Activated T-helper 1 cell treated with anti-CD3 and anti-CD28 coated beads, Interleukin-2, amount 50 U/mL, for 16 hours (primary cell): ENCODE measurements at places on chromosomes 1 and 21.

GRCh38 chr1:94926126-94926914 lies 590 bp downstream of the CNN3 start:
- DNase-seq = no peak

DNA sequence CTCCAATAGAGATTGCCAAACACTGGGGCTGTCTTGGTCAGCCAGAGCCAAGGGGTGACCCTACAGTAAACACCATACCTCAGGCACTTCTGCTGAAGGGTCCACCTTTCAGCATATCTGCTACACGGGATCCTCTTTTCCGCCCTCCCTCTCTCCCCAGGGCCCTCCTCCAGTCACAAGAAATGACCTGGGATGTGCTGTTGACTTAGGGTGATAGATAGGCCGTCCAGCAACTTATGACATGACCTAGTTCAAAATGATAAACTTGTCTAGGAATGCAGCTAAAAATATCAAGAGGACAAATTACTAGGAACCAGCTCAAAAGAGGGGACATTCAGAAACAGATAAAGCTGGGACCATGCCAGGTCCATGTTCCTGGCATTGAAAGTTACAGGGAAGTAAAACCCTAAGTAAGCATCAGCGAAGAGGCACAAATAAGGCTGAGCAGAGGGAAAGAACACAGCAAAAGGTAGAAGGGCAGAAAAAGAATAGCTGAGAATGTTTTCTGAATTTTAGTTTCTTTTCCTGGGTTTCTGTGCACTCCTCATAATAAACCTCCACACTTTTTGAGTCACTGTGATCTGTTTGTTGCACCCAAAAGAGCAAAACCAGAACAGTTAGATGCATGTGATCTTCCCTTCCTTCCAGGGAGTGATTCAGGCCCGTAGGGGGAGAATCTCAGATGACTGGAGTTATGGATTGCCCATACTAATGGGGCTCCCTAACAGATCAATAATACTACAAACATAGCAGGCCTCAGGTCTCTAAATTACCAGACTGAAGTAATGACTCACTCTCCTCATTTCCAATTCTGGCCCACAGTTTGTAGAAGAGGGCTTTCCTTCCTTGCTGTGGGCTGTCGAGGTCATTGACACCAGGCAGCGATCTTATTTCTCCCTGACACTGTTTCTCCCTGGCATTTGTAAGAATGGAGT lies 48.9 kb upstream of the F3 start:
- no peak for DNase-seq

DNA sequence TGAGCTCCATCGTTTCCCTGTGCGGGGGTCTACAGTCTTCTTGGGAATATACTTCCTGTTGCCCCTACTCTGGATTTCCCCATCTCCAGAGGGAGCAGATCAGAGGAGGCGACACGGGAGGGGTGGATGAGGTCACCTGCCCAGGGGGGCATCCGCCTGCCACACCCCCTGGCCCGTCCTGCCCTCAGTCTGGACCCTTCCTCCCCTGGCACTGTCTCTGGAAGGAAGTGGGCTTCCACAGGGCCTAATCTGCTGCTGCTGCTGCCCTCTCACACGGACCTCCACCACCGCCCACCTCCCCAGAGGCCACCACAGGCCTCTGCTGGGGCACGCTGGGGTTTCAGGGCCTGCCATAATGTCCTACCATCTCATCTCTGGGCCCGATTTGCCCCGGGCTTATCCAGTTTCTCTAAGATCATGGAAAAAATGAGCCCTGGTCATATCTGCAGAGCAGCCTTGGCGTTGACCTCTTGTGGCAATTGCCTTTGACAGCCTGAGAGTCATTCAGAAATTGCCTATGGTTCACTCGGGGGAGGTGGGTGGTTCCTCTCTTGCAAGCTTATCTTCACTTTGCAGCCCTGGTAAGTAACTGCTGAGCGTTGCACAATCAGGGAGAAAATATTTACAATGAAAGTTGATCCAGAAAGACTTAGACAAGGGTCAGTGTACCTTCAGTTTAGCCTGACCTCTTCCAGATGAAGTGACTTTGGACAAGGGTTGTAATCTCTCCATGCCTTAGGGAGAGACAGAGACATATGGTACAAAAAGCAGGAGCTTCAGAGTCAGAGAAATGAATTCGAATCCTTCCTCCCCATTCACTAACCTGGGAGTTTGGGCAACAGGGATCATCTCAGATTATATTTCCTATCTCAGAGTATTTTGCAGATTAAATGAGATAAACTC lies 252.4 kb downstream of the TOMM20 start:
- DNase-seq = no peak

GRCh38 chr1:36400825-36401601 lies 3.3 kb upstream of the LSM10 start:
- DNase-seq = no peak

DNA sequence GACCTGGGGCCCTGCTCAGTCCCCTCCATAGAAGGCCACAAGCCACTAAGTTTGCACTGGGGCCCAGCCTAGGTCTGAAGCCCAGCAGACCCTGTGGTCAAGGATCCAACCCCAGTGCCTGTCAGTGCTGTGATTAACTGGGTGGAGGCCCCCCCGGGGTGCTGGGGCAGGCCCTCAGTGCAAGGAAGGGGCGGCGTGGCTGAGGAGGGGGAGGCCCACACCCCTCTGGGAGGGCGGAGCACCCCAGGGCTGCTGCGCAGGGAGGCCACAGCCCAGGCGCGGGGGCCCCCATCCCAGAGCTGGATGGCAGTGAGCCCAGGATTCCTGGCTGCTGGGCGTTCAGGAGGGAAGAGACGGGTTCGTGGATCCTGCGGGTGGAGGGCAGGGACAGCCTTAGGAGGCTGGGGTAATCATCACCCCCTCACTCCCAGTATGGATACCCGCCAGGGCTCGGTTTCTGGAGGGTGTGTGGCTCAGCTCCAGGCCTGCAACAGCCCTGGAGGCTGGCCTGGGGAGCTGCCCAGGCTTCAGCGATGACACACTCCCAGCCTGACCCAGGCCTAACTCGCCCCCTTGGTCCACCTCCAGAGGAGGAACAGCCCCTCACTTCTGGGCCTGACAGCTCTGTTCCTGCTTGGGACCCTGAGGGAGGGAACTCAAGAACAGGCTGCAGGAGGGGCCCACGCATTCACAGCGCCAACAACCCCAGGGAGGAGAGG lies 890 bp downstream of the GJC2 start:
- DNase-seq = no peak

DNA sequence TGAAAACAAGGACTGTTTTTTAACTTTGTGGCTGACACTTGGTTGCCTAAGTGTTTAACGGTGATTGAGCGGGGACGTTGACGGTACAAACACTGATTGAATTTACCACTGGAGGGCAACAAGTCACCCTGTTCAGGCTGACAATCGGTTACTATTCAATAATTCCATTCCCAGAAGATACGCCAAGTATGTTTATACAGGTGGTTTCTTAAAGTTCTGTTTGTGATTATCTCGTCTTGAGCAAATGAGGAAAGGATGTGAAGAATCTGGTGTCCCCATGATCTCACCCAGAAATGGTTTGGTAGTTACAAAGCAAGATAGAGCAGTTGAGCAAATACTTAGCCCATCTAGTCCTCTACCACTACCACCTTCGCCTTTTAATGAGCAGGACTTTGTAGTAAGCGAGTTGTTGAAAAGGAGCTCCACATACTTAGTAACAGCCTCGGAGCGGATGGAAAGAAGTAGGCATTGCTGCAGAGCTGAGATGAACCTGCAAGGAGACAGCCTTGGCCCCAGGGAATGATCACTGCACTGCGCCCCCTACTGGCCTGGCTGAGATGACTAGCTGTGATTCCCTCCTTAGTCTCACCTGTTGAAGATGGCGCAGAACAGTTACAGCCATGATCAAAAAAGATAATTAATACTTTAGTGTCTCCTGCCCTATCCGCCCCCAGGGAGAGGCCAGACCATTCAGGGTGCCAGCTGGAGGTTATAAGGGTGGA lies 36.3 kb downstream of the IFNAR1 start:
- peak; percentile 81 for DNase-seq

DNA sequence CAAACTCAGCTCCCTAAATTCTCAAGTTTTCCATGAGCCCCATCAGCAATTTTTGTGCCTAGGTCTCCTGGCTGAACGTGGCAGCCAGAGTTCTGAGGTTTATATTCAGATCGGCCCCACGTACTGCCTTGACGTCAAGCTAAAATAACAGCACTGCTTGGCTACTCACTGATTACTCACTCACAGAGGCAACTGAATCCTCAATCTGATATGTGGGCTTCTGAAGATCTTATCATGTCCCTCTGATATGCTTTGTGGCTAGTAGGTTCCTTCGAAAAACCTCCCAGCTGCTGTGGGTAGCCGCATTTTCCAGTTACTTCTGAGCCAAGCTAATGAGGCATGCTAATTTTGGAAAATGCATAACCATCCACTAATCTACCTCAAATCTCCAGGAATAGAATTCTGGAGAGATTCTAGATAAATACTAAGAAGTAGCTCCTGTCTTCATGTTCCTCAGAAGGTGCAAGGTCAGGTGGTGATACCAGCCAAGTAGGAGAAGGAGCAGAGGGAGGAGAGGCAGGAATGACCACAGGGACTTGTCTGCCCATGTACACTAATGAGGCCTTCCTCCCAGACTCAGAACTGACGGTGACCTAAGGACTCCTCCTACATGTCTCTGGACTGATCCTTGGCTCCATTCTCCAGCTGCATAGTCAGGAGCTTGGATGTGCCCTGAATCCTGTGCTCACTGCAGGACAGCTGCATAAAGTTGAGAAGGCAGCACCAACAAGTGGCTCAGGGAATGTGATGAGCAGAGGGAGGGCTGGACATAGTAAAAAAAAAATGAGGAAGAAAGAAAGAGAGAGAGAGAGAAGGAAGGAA lies 263.7 kb downstream of the TNR start:
- no peak for DNase-seq

GRCh38 chr1:7652515-7653098 lies 118.5 kb upstream of the VAMP3 start:
- DNase-seq = no peak

DNA sequence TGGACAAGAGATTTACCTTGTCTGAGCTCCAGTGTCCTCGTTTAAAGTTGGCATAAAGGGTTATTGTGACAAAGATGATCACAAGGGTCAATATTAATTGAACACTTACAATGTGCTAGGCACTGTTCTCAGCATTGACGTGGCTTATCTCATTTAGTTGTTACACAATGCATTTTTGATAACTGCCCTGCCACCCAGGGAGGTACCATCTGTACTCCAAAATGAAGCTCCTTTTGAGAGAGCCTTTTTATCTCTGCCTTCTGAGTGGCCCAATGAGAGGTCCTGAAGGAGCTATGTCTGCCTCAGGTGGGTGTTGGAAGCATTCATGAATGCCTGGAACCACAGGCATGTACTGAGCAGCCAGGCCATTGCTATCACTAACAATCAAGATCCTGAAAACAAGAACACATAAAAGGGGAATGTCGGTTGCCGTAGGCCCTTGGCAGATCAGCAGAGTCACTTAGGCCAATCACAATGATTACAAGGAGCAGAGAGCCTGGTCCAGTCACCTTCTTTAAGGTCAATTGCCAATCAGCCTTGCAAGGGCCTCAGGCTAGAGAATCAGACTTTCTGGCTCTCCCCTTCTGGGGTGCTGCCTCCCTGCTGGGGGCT lies 78.5 kb downstream of the NMNAT2 start:
- DNase-seq = no peak
